ENCODE measurements at places on chromosomes 4 and X.

DNA sequence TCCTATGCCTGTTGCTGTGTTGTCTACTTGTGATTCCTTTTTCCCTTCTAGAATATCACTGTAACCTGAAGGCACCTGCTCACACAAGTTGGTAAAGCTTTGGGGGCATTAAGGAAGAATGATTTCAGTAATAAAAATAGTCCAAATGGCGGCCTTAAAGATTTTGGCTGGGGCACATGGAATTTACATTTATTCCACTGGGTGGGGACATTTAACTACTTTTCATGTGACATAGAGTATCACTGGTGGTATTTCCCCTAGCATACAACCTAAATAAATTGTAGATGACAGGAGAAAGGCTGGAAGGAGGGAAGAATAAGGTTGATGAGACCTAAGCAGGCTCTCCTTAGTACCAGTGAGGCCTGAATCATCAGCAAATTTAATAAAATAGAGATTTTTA, 121.8 kb upstream of the EDA2R start:
- DNase-seq: no peak

GRCh38 chrX:133921764-133922389, 63.5 kb downstream of the GPC3 start:
- DNase-seq: no peak

DNA sequence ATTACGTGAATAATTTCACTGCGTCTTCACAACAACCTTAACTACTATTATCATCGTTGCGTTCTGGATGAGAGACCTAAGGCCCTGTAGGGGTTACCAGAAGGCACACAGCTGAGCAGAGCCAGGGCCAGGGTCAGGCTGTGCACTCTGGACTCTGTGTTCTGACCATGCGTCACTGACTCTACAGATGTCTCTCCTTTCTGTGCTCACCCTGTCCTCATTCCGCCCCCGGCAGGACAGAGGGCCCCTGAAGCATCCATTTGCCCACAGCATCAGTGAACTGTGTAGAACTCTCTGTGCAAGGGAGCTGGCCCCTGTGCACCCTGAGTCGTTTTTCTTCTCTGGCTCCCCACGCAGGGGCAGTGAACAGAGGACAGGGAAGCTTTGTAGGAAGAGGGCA, 21.3 kb downstream of the GPKOW start:
- no peak for DNase-seq

DNA sequence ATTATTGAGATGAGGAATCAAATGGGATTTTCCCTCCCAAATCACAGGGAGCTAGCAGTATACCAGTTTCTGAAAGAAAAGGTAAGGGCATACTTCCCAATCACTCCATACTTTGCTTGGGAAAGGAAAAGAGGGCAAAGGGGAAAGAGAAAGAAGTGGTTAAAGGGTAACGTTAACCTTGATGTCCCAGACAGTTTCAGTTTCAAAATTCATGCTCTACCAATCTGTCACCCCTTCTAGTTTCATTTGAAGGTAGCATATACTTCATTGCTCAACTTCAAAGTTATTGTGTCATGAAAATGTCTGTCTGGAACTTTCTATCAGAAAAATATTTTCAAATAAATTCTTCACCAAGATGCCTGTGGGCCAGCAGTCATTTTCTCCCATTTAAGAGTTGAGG, 16.0 kb downstream of the TNMD start:
- DNase-seq: no peak

DNA sequence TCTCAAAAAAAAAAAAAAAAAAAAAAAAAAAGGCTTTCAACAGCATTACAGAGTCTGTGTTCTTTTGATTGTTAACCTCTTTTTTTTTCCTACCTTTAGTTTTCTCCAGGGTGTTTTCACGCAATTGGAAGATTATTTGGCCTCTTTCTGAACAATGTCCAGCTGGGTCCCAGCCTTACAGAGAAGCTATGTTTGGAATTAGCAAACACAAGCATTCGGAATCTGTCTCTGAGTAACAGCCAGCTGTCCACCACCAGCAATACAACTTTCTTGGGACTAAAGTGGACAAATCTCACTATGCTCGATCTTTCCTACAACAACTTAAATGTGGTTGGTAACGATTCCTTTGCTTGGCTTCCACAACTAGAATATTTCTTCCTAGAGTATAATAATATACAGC, 13.3 kb downstream of the TLR3 start:
- no peak for DNase-seq
